NCI-H1092 (cell line): ENCODE measurements at places on chromosomes 2 and 18.
A peak's percentile ranks its signal among the peaks of the same experiment; 100 is the strongest.

DNA sequence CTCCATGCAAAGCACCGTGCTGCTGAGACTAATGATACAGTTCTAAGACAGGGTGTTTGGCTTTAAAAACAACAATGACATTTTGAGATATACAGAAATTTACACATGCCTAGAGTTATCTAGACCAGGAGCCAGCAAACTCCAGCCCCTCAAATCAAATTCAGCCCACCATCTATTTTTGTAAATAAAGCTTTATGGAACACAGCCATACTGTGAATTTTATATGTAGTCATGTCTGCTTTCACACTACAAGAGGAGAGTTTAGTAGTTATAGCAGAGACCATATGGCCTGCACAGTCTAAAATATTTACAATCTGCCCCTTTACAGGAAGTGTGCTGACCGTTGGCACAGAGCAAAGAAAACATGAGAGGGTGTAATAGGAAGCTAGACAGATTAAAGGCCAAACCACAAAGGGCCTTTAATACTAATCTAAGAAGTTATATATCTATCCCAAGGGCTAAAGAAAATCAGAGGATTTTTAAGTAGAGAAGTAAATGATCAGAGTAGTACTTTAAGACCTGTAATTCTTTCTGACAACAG is 39.4 kb downstream of the NBAS start:
- DNase-seq: no peak

GRCh38 chr2:160651416-160652200 is 158.0 kb upstream of the RBMS1 start:
- DNase-seq: no peak

DNA sequence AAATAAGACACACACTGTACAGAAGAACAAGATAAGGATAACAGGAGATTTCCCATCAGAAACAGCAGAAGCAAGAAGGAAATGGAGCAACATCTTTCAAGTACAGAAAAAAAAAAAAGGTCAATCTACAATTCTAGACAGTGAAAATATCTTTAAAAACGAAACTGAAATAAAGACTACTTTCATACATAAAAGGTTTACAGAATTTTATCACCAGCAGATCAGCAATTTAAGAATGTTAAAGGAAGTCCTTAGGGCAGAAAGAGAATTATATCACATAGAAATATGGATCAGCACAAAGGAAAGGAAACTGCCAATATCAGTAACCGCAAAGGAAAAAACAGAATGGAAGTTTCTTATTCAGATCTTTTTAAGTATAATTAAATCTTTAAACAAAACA is 931.0 kb downstream of the EPHA4 start:
- no peak for DNase-seq

DNA sequence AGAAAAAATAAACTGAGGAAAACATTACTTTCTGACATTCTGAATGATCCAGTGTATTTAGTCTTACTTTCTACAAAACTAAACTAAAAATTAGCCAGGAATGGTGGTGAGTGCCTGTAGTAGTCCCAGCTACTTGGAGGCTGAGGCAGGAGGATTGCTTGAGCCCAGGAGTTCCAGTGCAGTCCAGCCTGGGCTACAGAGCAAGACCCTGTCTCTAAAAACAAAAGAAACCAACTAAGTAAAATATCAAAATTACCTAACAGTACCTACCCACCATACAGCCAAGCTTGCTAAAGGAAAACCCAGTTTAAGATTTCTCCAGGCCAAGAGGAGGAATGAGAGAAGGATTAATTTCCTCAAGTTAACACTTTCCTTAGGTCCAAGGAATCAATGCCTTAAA is 2.9 kb downstream of the HSPD1 start:
- no peak for DNase-seq

DNA sequence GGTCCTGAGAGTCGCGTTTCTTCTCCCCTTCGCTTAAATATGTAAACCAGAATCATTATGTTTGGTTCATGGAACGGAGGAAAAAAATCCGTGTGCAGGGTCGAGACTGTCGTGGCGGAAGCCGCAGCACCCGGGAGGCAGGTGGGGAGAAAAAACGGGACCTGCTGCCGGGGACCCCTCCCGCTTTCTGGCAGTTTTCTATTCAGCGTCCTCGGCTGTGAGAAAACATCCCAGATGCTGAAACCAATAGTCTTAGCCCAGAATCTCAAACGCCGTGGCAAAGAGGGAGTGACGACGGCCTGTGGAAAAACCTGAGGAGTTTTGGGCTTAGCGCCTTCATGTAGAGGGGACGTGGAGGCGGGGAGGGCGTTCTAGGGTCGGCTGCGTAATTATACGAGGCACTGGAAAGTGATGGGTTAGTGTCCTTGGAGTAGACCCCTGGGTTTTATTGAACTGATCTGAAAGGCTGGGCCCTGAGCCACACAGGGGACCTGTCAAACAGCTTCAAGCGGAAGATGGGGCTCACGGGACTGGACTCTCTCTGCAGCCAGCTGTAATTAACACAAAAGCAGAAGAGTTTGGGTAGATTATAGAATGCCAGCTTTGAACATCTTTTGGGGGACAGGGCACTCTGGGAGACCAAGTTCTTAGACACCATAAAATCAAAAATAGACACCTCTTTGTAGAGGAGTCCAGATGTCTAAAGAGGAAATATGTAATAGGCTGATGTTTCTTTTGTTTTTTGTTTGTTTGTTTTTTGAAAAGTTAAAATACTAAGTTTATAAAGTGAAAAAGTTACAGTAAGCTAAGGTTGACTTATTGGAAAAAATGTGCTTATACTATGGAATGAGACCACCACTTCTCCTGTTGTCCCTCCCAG is 834 bp upstream of the BUB1 start:
- peak; percentile 18 for DNase-seq

GRCh38 chr2:226048611-226049010 is 649.1 kb downstream of the NYAP2 start:
- DNase-seq: no peak

DNA sequence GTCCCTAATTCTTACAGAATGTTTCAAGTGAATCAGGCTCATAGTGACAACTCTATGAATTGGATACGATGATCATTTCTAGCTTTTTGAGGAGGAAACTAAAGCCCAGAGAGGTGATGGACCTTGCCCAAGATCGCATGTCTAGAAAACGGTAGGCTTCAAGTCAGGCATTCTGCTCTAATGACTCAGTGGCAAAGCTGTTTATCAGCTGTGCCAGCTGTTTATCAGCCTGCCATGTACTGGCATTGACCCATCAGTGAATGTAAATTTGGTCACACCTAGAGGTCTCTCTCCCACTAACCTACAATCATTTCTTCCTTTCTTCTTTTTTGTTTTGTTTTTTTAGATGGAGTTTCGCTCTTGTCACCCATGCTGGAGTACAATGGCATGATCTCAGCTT is 6.1 kb upstream of the DAW1 start:
- no peak for DNase-seq

DNA sequence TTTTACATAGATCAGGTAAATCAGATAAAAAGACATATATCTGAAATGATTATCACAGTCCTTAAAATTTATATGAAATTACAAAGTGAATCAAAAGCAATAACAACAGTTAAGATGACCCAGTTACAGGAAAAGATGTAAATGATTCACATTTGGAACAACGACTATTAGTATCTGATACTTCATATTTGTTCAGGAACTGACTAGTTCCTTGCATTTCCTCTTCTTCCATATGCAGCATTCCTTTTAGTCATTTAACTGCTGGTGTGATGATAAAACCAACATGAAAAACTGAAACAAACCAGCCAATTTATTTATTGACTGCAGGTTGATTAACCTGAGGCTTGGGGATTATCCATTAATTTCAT is 75.2 kb downstream of the RBMS1 start:
- no peak for DNase-seq

- no peak for DNase-seq
These were observed 209.9 kb downstream of the TFCP2L1 start for GRCh38 chr2:121075006-121075551.

GRCh38 chr2:224381521-224382279 is 20.2 kb downstream of the FAM124B start:
- no peak for DNase-seq

- no peak for DNase-seq
These were observed 66.7 kb downstream of the TMEM18 start for GRCh38 chr2:610491-610890.

DNA sequence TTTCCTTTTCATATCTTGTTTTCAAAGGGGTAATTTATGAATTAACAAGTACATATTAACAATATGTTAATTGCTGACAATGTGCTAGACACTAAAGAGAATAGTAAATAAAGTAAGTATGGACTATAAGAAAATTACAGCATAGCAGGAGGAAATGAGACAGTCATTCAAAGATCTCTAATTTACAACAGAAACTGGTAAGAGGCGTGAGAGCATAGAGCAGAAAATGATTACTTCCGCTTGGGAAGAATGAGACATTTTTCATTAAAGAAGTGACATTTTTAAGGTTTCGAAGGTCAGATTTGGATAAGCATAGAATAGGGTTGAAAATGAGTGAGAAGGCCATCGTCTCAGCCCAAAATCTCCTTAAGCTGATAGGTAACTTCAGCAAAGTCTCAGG is 184.4 kb upstream of the SESTD1 start:
- no peak for DNase-seq

- peak; percentile 49 for DNase-seq
These were observed 212.1 kb upstream of the NCKAP5 start for GRCh38 chr2:133780099-133780996.

DNA sequence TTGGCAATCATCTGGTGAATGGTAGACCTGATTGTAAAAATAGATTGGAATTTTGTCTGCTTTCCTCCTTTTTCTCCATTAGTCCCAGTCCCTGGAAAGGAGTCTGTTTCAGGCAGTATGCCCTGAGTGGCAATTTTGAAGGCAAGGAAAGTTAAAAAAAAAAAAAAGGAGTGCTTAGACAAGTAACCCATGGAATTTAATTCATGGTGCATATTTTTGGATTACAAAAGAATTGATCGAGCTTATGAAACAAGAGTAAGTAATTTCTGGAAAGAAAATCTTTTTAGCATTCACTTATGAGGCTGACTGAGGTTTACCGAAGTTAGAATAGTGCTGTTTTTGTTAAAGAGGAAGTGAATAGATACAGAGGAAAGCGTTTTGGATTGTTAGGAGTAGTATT is 29.4 kb upstream of the TMEM178A start:
- DNase-seq: no peak

DNA sequence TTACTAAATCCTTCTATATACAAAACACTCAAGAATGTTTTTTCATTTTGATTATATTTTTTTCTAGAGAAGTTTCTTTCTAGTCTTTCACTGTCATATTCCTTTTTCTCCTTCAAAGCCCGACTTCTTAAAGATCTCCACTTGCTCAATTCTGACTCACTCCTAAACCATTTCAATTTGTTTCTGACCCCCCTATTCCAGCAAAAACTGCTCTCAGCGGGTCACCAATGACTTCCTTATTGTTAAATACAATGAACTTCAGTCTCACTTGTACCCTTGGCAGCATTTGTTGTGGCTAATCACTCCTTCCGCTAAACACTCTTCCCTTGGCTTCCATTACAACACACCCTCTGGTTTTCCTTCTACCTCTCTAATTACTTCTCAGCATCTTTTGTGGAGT is 111.1 kb upstream of the RBBP8 start:
- no peak for DNase-seq

GRCh38 chr18:34287825-34288224 is 63.1 kb upstream of the NOL4 start:
- no peak for DNase-seq

- DNase-seq: no peak
These were observed 15.1 kb downstream of the LOXHD1 start for GRCh38 chr18:46641917-46642316.

DNA sequence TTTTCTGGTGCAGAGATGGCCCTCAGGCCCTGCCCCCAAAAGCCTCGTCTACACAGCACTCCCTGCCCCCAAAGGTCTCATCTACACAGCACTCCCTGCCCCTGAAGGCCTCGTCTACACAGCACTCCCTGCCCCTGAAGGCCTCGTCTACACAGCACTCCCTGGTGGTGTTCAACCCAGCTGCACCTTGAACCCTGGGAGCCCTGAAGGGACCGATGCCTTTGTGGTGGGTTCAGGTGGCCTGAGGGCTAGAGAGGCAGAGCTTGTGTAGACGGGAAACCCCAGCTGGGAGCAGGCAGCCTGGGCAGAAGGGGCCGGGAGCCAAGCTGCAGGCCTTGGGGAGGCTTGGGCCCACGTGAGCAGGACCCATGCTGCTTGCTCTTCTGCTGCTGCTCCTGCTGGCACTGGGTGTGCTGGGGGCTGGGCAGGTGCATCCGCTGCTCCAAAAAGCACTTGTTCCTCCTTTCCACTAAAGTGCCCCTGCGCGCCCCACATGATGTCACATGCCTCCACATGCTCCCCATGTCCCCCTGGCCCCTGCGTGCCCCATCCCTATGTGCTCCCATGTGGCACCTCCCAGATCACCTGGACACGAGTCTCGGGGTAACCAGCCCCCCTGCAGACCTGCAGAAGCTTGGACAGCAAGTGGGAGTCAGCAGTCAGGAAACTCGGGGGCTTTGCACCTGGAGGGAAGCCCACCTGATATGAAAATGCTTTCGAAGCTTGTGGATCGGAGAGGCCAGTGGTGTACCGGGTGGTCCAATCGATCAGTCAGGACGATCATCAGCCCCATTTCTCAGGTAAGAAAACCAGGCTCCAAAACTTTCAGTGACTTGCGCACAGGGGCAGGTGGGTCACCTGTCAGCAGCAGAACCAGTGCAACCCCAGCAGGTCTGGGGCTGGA is 94.9 kb upstream of the CTDP1 start:
- no peak for DNase-seq

- no peak for DNase-seq
These were observed 387.5 kb downstream of the SLC4A3 start for GRCh38 chr2:220014961-220015360.

GRCh38 chr2:101846973-101847372 is 144.8 kb upstream of the IL1R2 start:
- DNase-seq: no peak

- DNase-seq: no peak
These were observed 14.2 kb upstream of the PLEKHM3 start for GRCh38 chr2:208039376-208040110.

GRCh38 chr2:54988612-54989011 is 61.6 kb downstream of the RTN4 start:
- no peak for DNase-seq

GRCh38 chr2:174343343-174343622 is 8.5 kb downstream of the SP9 start:
- no peak for DNase-seq

DNA sequence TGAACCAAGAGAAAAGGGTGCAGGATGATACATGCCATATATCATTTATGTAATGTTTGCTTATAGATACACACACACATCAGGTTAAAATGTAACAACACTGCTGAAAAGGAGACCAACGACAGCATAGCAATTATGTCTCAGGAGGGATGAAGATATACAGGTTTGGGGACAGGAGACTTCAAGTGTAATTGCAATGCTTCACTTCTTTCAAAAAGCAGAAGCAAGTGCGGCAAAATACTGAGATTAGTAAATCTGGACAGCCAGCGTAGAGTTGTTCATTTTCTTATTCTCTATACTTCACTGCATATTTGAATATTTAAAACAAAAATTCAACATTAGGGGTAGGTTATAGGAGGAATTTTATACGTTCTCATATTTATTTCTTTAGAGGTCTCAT is 87.2 kb downstream of the L3MBTL4 start:
- no peak for DNase-seq

DNA sequence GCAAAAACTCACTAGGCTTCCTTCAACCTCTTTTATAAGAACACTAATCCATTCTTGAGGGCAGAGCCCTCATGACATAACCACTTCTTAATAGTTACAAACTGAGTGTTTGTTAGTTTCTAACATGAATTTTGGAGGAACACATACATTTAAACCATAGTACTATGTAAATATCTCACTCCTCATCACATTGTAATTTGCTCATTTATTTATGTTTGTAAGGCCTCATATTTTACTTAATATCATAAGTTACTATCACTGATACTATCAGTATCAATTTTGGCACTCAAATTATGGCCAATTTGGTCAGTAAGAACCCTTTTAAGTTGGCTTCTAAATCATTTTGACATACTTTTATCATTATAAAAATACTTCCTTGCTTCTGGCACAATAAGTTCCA is 603.1 kb downstream of the ZEB2 start:
- DNase-seq: no peak
